Stimulated activated CD4-positive, alpha-beta T cell treated with anti-CD3 and anti-CD28 coated beads, TNF-alpha, amount 100 ng/mL, for 48 hours (primary cell): ENCODE measurements at places on chromosomes 2 and 18.

- peak; percentile 63 for DNase-seq
Observed at GRCh38 chr2:226800941-226801784, 1.5 kb upstream of the IRS1 start.

GRCh38 chr2:96102596-96103186 lies 13.7 kb downstream of the ADRA2B start:
- DNase-seq = no peak

DNA sequence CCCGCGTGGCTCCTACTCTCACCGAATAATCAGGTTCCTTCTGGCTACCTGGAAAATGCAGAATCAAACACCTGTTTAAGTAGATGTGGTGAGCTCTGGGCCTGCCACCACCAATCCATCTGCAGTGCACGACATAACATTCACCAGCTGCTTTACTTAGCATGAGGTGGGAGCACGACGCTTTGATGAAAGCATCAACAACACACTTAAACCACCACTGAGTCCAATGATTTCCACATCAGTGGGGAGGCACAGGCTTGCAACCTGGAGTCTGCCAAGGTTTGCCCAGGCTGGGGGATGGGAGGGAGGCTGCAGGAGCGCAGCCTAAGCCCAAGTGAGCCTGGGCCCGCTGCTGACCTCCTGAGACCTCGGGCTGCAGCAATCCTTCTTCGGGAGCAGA lies 415.5 kb downstream of the MEIS1 start:
- DNase-seq = no peak

- no peak for DNase-seq
Observed at GRCh38 chr2:206921529-206921928, 17.8 kb upstream of the CPO start.

DNA sequence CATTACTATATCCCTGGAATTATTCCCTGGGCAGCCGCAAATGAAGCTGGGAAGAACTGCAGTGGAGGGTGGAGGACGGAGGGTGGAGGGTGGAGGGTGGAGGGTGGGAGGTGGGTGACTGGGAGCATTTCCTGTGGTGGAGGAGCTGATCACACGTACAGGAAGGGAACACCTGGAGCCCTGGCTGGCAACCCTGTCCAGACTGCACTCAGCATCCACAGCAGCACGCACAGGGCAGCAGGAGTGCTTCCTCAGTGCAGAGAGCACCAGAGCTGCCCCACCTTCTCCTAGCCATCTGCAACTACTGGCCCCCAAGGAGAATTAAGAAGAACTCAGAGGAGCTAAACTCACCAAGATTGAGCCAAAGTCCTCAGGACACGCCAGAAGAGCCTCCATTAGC lies 249.9 kb downstream of the EIPR1 start:
- DNase-seq = no peak

DNA sequence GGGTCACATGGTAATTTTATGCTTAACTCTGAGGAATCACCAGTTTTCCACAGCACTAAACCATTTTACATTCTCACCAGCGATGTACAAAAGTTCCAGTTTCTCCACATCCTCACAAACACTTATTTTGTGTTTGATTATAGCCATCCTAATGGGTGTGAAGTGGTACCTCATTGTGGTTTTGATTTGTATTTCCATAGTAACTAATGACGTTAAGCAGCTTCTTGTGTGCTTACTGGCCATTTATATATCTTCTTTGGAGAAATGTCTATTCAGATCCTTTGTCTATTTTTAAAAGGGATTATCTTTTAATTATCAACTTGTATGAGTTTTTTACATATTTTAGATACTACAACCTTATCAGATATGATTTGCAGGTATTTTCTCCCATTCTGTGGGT lies 42.0 kb downstream of the CCDC150 start:
- no peak for DNase-seq

DNA sequence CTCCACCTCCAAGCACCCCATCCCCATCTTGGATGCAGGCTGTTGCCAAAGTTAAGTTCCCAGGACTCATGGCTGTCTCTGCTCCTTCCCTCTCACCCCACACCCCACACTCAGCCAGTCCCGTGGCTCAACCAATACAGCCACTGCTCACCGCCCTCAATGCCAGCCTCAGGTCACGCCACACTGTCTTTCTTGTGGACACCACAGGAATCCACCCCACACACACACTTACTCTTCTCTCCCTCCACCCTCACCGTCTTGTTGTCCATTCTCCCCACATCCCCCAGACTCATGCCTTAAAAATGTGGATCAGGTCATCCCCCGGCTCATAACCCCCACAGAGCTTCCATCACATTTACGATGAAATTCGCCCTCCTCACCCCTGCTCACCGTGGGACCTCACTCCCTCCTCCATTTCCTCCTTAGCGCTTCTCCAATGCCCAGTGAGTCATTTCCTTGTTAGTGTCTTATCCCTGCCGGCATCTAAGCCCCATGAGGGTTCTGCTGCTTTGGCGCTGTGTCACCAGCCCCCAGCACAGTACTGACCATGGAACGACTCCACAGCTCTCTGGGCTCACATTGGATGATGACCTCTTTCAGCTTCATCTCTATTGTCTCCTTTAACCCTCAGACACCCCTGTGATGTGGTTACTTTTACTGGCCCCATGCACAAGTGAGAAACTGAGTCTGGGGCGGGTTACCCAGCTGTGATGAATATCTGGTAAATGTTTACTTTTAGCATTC lies 13.8 kb downstream of the MLPH start:
- DNase-seq = no peak

DNA sequence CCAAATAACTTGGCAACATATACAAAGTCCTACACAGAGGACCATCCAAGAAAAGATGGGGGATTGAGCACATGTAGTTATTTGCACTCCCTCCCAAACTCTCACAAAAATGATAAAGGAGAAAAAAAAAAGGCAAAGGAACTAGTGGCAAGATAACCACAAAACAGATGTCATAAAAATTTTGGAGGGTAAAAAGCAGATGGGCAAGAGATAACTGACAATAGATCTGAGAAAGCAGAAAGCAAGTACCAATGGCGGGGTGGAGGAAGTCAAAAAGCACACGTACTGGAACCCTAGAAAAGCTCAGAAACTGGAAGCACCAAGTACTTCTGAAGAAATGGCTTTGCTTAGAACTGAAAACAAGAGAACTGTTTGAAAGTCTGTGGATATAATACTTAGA lies 82.0 kb downstream of the WDPCP start:
- DNase-seq = no peak

DNA sequence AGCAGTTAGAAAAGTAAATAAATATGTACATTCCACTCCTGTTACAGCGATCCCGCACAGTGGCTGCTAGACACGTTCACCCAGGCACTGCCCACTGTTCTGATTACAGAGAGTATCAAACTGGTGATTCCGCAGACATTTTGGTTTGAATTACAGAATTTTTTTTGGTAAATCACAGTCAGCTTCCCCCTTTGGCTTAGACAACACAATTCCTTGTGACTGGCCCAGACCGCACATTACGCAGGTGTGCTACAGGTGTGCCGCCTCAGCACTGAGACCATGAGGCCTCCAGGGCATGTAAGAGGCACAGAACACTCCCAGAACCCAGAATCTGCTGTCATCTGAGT lies 112.3 kb downstream of the PXDN start:
- DNase-seq = no peak

DNA sequence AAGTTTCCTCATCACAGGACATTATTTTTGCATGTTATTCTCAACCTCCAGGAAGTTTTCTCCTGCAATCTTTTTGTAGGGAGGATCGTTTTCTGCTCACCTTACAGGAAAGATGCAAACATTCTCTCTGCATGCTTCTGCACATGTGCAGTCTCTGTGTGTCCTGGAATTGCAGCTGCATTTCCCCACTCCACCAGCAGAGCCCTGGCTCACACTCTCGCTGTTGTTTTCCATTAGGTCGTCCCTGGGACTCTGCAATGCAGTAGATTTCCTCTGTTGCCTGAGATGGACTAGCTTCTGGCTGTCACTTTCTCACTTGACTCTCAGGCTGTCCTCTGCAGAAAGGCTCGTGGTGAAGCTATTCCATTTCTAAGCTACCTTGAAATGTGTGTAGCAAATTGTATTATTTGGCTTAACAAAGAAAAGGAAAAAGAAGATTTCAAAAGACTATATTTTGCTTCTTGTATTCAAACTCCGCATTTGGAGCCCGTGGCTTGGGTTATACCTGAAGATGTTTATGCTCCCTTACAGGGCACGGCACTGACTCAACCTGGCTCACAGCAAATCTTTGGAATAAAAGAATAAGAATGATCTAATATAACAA lies 346.7 kb downstream of the RAD51AP2 start:
- no peak for DNase-seq

GRCh38 chr2:127814677-127815076 lies 3.7 kb upstream of the WDR33 start:
- DNase-seq = no peak

DNA sequence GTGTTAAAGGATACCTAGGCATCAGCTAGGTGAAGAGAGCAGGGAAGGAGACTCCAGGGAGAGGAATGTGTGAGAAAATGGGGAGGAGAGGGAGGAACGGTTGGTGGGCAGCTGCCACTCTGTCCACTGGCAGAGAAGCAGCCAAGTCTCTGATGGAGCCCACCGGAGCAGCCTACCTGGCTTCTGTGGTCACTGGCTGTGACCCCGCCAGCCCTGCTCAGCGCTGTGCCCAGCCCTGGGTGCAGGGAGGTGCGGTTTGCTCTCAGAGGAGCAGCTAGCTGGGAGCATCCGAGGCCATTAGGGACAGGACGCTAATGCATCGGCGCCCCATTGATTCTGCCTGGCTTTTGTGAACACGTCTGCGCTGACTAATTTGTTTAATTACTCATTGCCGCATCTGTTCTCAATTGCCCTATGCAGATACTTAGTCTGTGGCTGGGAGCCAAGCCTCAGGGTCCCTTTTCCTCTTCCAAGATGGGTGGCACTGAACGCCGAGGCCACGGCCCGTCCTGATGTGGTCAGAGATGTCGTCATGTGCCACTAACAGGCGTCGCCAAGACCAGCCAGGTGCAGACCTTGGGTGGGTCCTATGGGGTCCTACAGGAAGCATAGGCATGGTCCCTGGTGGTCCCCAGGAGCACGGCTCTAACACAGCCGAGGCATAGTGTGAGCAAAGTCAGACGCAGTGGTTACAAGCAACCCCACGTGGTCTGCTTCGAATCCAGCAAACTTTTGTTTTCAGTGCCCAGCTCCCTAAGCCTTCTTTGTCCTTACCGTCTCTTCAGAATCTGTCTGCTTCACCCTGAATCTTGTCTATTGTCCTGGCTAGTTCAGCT lies 82.0 kb downstream of the RRM2 start:
- DNase-seq = no peak

GRCh38 chr2:35960596-35960995 lies 395.0 kb upstream of the CRIM1 start:
- no peak for DNase-seq

- DNase-seq = no peak
Observed at GRCh38 chr2:164964700-164965099, 9.4 kb upstream of the SLC38A11 start.
